Right kidney (tissue), 9 donors: ENCODE measurements at places on chromosomes 4 and X.

GRCh38 chrX:117196481-117196880 is 733.7 kb upstream of the CT83 start:
- no peak for DNase-seq

- no peak for DNase-seq
Measured at GRCh38 chrX:15142084-15142715, 127.7 kb downstream of the ASB9 start.

GRCh38 chrX:13721819-13722519 is 12.5 kb downstream of the TRAPPC2 start:
- no peak for DNase-seq

- DNase-seq, result no peak
Measured at GRCh38 chr4:158302076-158302866, 92.0 kb downstream of the TMEM144 start.

- DNase-seq, result no peak
Measured at GRCh38 chr4:158799856-158800255, 31.0 kb downstream of the FNIP2 start.

GRCh38 chr4:52212702-52213101 is 161.6 kb downstream of the SPATA18 start:
- DNase-seq, result no peak

DNA sequence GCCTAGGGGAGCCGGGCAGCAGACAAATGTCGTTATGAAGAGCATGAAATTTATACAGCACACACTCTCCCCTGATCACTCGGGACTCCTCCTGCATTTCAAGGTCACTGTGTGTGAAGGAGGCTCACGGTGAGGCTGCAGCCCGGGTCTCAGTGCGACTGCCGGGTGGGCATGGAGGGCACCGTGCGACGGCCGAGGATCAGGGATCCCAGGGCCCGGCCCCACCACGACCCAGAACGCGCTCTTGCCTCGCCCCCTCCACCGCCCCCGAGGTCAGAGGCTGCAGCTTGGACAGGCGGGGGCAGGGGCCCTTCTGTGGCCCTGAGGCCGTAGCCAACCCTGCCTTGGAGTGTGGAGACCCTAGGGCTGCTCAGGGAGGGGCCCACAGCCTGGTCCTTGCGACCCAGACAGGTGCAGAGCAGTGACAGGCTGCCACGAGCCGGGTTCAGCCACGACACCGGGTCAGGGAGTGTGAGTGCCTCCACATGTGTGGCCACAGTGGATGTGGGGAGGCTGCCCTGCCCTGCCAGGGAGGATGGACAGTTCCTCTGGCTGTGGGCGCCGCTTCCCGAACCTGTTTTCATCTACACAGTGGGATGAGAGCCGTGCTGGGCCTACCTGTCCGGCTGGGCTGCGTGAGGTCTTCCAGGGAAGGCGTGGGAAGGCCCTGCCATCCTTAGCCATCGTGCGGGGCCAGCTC is 89.3 kb upstream of the NKX1-1 start:
- no peak for DNase-seq

DNA sequence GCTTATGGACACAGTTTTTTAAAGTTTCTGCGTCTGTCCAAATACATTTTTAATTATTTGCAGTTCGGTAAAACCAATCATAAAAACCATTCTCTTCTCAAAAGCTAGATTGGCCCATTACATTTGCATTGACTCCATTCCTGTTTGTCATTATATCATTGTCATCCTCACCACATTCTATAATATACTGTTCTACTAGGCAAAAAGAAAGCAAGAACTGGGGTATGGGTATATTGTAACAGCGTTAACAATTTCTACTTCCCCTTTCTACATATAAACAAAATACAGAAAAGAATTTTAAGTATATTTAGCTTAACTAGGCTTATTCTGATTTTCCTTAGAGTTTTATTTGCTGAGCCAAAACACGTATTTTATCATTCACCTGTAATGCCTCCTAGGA is 91.8 kb downstream of the RAP1GDS1 start:
- DNase-seq, result no peak

DNA sequence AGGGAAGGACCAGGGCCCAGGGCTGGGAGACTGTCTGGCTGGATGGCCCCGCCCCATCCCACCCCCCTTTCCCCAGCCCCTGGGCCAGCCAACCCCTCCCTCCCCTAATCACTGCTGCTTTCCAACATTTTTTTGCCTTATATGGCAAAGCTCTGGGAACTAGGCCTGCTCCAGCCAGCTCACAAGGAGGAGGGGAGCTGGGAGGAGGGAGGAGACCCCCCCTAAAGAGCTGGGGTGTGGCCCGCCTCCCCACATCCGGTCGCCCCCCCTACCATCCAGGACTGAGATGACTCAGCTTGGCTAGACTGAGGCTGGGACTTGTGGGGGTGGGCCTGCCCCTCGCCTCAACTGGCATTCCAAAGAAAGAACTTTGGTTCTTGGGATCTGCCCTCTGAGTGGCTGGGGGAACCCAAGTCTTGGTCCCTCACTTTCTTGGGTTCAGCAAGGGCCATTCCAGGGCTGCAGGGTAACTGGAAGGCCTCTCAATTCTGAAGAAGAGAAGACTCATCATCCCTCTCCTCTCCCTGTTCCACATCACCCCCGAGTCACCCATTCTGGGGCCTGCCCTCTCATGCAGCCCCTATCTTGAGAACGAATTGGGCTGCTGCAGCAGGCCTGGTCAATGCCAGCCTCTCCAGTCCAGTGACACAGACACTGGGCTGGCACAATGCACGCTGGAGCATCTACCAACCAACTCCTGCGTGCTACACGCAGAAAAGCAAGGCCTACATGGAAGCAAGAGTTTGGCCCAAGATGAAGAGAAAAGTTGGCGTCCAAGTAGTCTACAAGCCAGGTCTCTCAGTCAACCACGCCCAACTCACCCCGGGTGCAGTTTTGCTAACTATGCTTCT is 4.8 kb downstream of the FLNA start:
- peak; percentile 49 for DNase-seq

DNA sequence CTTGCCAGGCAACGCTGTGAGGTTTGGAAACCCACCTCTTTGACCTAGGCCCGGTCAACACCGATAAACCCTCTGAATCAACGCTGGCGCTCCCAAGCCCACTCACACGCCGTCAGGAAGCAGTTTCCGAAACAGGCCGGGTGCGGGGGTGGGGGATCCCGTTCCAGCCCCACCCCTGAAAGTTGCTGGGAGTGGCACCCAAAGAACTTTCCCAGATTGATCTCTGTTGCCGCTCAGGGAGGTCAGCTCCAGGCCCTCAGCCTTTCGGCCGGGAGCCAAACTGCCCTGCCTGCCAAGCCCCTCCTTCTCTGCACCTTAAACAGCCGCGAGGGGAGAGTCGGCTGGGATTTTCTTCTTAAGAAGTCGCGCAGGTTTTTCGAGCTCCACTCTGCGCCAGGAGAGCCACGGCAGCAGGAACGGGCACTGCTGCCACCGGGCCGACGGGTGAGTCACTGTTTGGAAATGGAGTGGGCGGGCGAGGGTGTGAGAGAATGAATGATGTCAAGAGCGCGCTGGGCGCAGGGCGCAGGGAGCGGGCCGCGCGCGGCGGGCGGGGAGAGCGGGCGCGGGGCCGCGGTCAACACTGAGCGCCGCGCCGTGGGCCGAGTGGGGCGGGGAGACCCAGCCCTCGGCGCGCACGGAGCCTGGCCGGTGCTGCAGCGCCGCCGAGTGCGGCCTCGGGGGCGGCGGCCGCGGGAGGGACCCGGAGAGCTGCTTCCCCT is at the start of gene SGMS2:
TSS of gene SGMS2 (plus strand) at position 583 of the 722 bp plus-strand sequence. CDS start 70,622 bp downstream, outside the sequence.
- DNase-seq, result peak; percentile 87

GRCh38 chr4:151045907-151046306 is 30.8 kb upstream of the LRBA start:
- no peak for DNase-seq

GRCh38 chr4:113153529-113154101 is 104.2 kb downstream of the ANK2 start:
- no peak for DNase-seq

DNA sequence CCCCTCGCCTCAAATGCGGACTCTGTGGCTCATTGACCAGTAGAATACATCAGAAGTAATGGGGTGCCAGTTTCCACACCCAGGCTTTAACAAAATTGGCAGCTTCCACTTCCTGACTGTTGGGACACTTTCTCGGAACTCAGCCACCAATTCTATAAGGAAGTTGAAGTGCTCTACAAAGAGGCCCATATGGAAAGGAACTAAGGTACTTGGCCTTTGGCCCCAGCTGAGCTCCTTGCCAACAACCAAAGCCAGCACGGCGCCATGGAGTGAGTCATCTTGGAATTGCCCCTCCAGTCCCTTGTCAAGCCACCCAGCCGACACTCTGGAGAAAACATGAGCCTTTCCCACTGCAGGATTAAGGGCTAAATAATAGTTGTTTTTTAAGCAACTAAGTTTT is 262.2 kb upstream of the INTU start:
- DNase-seq, result no peak

DNA sequence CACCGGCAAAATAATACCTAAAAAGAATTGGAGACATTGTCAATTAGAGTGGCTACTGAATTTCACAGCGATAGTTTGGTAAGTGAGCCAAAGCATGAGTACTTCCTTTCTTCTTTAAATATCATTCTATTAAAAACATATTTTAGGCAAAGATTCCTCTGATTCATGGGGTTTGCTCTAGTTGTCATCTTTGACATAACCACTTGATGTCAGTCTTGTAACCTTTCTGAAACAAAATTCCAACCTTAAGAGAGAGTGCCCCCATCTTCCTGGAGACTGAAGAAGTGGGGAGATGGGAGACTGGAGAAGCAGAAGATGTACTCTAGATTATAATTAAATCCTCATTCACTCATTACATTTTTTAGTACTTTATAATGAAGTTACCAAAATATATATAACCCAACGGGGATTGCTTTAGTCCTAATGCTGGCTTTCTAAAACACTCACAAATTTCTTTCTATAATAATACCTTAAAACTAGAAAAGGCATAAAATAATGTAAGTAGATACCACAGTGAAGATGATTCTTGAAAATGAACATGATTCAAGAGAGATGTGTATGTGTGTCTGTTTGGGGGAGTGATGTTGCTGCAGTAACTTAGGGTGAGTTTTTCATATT is 96.4 kb downstream of the EMCN start:
- DNase-seq, result no peak

DNA sequence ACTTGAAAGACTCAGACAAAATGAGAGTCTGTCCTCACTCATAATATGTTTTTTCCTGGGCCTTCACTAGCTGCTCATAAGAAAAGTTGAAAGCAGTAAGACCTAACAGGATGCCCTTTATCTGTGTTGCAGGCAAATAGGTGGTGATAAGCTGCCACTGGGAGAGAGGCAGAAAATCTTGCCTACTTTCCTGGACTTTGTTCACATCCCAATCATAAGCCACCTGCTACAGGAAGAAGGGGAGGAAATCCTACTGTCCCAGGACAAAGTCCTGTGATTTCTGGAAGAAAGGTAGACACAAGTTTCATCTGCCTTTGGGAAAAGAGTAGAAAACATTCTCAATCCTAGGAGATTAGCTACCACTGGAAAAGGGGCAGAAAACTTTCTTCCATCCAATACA is 13.3 kb upstream of the SPANXN2 start:
- DNase-seq, result no peak

GRCh38 chr4:4574792-4575191 is 32.9 kb upstream of the STX18 start:
- peak; percentile 90 for DNase-seq

GRCh38 chrX:40041915-40042314 is 55.8 kb downstream of the BCOR start:
- DNase-seq, result no peak

- DNase-seq, result no peak
Measured at GRCh38 chr4:185911556-185912064, 99.6 kb upstream of the SORBS2 start.

DNA sequence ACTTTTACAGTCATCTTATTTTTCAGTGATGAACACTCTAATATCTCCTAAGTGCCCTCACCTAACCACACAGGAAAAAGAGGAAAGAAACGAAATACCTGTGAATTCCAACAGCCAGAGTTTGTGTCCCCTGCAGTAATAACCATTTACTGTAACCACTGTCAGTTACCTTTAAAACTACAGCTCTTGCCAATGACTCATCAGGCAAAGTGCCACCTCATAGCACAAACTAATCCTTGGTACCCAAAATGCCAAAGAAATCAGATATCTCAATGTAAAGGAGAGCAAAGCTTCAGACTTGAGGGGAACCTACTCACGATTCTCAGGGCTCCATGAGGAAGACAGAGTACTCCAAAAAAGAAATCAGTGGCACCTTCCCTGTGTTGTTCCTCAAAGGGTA is 146.5 kb downstream of the NDST3 start:
- DNase-seq, result no peak

DNA sequence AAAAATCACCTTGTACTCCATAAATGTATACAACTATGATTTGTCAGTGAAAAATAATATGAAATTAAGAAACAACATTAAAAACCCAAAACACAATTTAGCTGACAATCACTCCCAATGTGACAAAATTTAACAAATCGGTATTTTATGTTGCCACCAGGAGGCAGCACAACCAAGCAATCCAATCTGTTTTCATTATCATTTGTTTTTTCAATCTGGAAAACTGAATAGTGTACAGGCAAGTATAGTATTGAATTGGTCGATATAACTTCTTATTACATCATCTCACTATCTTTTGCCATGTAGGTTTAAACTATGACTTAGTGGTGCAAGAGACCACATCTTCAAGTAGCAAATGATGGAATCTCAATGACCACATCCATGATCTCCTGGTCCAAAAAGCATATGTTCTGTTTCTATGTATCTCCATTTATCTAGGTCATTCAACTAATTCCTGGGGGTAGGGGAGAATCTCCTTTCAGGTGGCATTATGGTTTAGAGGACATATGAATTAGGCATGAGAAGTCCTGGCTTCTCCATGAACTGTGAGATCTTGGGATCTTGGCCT is 112.9 kb upstream of the AGA start:
- no peak for DNase-seq
